ENCODE measurements at places on chromosomes 12 and 14. TPM values are rescaled to one million over a fixed set of nuclear protein-coding genes. Genes with fewer than 3 reads are reported as not detected.
A peak's percentile ranks its signal among the peaks of the same experiment; 100 is the strongest.

Gene HCAR1
- not detected for total RNA-seq

Gene C12orf56
- not detected for total RNA-seq

DNA sequence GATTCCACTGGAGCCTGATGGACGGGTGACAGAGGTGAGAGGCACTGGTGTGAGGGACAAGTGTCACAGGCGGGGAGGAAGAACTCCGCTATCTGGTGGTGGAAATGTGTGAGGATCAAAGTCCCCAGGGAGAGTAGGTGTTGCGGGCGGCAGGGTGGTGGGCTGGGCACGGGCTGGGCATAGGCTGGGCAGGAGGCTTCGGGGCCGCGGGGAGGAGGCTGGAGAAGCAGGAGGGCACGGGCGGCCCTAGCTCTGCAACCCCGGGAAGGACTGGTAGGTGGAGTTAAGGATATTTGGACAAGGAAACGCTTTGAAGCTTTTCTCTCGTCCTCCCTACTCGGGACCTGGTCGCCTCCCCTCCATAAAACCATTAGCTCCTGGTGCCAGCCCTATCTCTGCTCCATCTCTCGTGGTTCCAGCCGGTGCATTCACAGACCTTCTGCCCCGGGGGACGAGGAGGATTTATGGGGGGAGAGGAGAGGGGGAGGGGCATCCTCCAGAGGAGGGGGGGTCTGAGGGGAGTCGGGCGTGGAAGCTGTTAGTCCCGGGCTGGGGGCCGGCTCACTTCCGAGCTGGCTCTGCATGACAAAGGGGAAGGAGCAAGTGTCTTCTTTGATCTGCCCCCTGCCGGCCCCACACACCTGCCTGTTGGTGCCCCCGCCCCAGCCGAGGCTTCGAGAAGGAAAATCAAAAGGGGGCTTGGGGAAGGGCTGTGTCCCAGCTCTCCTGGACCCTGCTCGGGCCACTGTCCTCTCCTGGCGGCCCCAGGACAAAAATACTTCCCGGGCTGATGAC lies 504 bp downstream of the WNT5B start:
- no peaks in the 10 kb centered on the region for H3K36me3 ChIP-seq
- no peaks in the 10 kb centered on the region for H3K27me3 ChIP-seq
- H3K4me1 ChIP-seq, result peaks cover 26% of the 10 kb centered on the region
- DNase-seq, result peak; percentile 65

Gene PTCSC3
- total RNA-seq, result not detected

- no peak overlapping the region for H3K4me3 ChIP-seq
- H3K4me1 ChIP-seq, result peaks cover 6% of the 10 kb centered on the region
- no peak for DNase-seq
- H3K27me3 ChIP-seq, result no peaks in the 10 kb centered on the region
- no peak overlapping the region for H3K27ac ChIP-seq
These were observed 35.2 kb downstream of the CDC42BPB start for GRCh38 chr14:103022002-103022684.

DNA sequence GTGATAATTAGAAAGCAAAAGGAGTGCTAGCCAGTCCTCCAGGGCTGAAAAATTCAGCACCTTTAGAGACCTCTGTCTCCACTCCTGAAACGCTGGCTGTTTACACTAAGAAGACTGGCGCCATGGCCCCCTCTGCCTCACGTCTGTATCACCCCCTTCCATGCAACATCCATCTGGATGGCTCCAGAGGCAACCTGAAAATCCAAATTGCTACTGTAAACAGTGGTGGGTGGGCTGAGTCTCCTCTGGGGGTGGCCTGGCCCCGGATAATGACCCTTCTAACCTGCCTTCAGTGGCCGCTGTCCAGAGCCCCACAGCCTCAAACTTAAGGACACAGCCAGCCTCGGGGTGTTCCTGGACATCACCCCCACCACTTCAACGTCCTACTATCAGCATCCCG lies 1.4 kb downstream of the PRKD1 start:
- H3K4me1 ChIP-seq, result peaks cover 6% of the 10 kb centered on the region
- DNase-seq, result no peak
- no peaks in the 10 kb centered on the region for H3K36me3 ChIP-seq
- peaks cover 25% of the 10 kb centered on the region for H3K27me3 ChIP-seq

GRCh38 chr14:92493492-92493891 lies 20.1 kb upstream of the RIN3 start:
- peaks cover 4% of the 10 kb centered on the region for H3K4me1 ChIP-seq
- H3K36me3 ChIP-seq, result no peaks in the 10 kb centered on the region
- H3K27ac ChIP-seq, result no peak overlapping the region
- no peak for DNase-seq
- no peak overlapping the region for H3K4me3 ChIP-seq

- no peak overlapping the region for H3K27ac ChIP-seq
- H3K4me1 ChIP-seq, result no peaks in the 10 kb centered on the region
- H3K27me3 ChIP-seq, result no peaks in the 10 kb centered on the region
- no peak for DNase-seq
- H3K4me3 ChIP-seq, result no peak overlapping the region
These were observed 214.9 kb downstream of the ZFP36L1 start for GRCh38 chr14:68577802-68578541.

DNA sequence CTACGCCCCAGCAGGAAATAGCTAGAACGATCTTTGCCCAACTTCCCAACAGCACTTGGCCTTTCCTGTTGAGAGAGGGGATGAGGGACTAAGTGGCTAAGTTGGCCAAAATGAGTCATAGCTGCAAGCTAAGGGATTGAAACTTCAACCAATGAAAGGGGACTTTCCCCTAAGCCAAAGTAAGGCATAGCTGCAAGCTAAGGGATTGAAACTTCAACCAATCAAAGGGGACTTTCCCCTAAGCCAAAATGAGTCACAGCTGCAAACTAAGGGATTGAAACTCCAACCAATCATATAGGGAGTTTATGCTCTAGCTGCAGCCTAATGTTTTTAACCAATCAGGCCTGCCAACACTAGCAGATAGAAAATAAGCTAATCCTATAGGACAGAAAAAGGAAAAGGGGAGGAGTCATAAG lies 100.5 kb upstream of the SSTR1 start:
- H3K27me3 ChIP-seq, result no peaks in the 10 kb centered on the region
- no peaks in the 10 kb centered on the region for H3K36me3 ChIP-seq
- no peak for DNase-seq
- H3K27ac ChIP-seq, result no peak overlapping the region
- no peaks in the 10 kb centered on the region for H3K4me1 ChIP-seq

- no peaks in the 10 kb centered on the region for H3K27me3 ChIP-seq
- no peak overlapping the region for H3K27ac ChIP-seq
- no peak overlapping the region for H3K4me3 ChIP-seq
- peaks cover 8% of the 10 kb centered on the region for H3K4me1 ChIP-seq
These were observed 31.6 kb downstream of the CCDC85C start for GRCh38 chr14:99572173-99572999.

GRCh38 chr12:114696443-114697242 lies 12.7 kb upstream of the TBX3 start:
- DNase-seq, result no peak
- H3K4me1 ChIP-seq, result peaks cover 2% of the 10 kb centered on the region
- no peaks in the 10 kb centered on the region for H3K36me3 ChIP-seq
- no peak overlapping the region for H3K27ac ChIP-seq
- H3K27me3 ChIP-seq, result peaks cover 44% of the 10 kb centered on the region

DNA sequence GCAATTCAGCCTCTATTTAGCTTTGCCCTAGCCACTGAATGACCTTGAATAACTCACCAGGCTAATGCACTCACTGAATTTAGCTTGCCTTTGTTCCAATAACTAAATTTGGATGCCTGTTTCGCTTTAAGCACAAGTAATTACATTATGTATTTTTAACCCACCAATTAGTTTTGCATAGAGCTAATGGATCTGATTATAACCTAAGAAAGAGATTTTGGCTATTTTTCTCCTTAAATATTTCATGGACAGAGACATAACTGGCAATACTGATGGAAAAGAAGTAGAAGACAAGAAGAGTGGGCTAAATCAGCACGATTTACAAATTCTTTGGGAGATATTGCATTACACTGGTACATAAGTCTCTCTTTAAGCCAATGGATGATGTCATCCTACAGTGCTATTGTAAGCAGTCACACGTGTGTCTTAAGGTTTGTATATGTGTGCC lies 85.7 kb downstream of the AKAP6 start:
- no peaks in the 10 kb centered on the region for H3K36me3 ChIP-seq
- no peaks in the 10 kb centered on the region for H3K27me3 ChIP-seq
- DNase-seq, result no peak
- H3K4me3 ChIP-seq, result no peak overlapping the region
- no peaks in the 10 kb centered on the region for H3K4me1 ChIP-seq
- H3K27ac ChIP-seq, result no peak overlapping the region

DNA sequence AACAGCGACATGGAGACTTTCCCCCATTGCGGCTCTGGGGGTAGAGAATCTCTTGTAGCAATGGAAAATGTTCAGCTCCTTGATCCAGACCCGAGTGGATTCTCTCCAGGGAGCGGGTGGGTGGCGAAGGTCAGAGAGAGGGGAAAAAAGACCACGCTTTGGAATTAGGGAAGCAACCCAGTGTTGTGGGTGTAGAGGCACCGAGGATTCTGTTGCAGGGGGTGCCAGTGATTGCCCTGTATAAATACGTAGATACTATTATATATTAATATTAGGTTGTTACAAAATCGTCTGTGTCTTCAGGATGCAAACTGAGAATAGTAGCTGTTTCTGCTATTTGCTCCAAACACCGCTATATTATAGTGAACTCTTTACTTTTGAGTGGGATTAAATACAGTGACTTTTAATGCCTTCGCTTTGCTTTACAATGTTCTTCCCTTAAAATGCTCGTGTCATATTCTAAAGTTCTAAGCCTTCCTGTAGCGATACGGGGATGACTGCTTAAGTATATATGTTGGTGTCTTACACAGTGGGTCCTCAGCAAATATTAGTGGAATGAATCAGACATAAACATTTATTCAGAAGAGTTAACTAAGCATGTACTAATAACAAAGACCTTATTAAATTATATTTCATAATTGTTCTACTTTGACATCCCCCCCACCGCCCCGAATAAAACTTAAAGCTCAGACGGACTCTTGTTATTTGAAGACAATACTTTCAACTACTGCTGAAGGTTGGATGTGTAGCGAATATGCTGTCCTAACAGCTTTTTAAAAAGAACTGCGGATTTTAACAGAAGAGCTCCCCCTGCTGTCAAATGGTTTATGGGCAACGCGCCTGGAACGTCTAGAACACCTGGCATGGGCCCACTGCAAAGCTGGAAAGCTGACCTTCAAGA lies 136.4 kb upstream of the KRAS start:
- H3K4me1 ChIP-seq, result peaks cover 6% of the 10 kb centered on the region
- peak overlapping the region; percentile 90 for H3K4me3 ChIP-seq
- H3K27me3 ChIP-seq, result no peaks in the 10 kb centered on the region
- H3K27ac ChIP-seq, result peak overlapping the region; percentile 100
- no peaks in the 10 kb centered on the region for H3K36me3 ChIP-seq

- H3K27me3 ChIP-seq, result no peaks in the 10 kb centered on the region
- peaks cover 4% of the 10 kb centered on the region for H3K4me1 ChIP-seq
- no peak overlapping the region for H3K27ac ChIP-seq
These were observed 5.1 kb upstream of the SPATA7 start for GRCh38 chr14:88380405-88380804.

DNA sequence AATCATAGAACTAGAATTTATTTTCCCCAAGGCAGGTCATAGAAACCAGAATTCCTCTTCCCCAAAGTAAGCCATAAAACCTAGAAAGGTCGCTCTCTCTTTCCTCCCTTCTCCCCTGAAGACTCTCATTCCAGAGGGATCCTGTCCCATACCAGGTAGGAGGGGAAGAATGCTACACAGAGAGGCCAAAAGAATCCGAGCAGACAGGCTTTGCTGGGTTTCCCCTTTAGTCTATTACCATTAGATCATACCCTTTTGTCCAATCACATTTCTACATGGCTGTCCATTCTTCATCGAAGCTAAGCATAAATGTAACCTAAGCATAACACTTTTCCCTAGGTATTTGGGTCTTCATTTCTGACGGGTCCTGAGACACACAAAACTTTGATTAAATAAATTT lies 204.5 kb downstream of the SPTSSA start:
- no peak overlapping the region for H3K4me3 ChIP-seq
- H3K36me3 ChIP-seq, result no peaks in the 10 kb centered on the region
- no peak for DNase-seq

DNA sequence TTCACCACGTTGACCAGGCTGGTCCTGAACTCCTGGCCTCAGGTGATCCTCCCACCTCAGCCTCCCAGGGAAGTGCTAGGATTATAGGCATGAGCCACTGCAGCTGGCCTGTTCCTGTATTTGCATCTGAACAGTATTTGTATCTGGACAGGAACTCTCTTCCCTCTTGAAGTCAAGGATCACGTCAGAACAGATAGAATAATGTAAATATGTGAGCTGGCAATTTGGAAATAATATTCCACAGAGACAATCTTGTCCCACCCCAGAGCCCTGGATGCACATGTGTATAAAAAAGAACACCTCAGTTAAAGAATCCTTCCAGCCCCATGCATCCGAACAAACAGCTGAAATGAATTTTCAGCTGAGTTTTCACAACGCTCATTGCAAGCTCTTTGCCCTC lies 118.3 kb downstream of the VEZT start:
- H3K27me3 ChIP-seq, result no peaks in the 10 kb centered on the region
- no peak overlapping the region for H3K4me3 ChIP-seq
- H3K36me3 ChIP-seq, result no peaks in the 10 kb centered on the region
- H3K27ac ChIP-seq, result no peak overlapping the region

DNA sequence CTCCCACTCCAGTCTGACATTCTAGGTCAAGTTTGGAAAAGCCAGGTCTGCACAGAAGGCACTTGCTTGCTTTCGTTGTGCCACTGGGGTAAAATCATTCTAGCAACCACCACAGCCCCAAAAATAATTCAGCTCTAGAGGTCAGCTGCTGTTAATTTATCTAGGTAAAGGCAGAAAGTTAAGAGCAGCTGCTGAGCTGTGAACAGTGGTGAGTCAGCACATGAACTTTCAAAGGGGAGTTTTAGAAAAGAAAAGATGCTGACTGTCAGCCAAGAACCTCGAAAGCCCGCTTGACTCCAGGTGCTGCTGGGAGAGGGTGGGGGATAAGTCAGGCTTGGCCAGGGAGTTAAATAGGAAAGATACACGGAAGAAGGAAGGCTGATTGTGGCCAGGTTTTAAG lies 12.7 kb downstream of the CCDC197 start:
- DNase-seq, result no peak
- peaks cover 10% of the 10 kb centered on the region for H3K4me1 ChIP-seq
- H3K27me3 ChIP-seq, result peaks cover 41% of the 10 kb centered on the region
- no peak overlapping the region for H3K4me3 ChIP-seq
- H3K27ac ChIP-seq, result no peak overlapping the region

- no peak overlapping the region for H3K4me3 ChIP-seq
- H3K36me3 ChIP-seq, result peaks cover 4% of the 10 kb centered on the region
- peaks cover 4% of the 10 kb centered on the region for H3K4me1 ChIP-seq
- no peak overlapping the region for H3K27ac ChIP-seq
These were observed 82.7 kb downstream of the FUT8 start for GRCh38 chr14:65495196-65495595.

Gene AVPR1A
- total RNA-seq, result not detected

GRCh38 chr14:21192447-21192822 lies 36.6 kb upstream of the OR5AU1 start:
- no peaks in the 10 kb centered on the region for H3K27me3 ChIP-seq
- no peak for DNase-seq
- no peak overlapping the region for H3K27ac ChIP-seq
- peaks cover 12% of the 10 kb centered on the region for H3K4me1 ChIP-seq
- H3K4me3 ChIP-seq, result peak overlapping the region; percentile 41
- H3K36me3 ChIP-seq, result no peaks in the 10 kb centered on the region

GRCh38 chr12:94148739-94149118 lies 352 bp downstream of the PLXNC1 start:
- peak overlapping the region; percentile 80 for H3K4me3 ChIP-seq
- H3K36me3 ChIP-seq, result no peaks in the 10 kb centered on the region
- peak; percentile 82 for DNase-seq
- peaks cover 25% of the 10 kb centered on the region for H3K4me1 ChIP-seq
- H3K27ac ChIP-seq, result no peak overlapping the region
